ENCODE measurements at places on chromosomes 3 and 15.

GRCh38 chr3:11297126-11297525 lies 24.9 kb downstream of the ATG7 start:
- DNase-seq: no peak

- no peak for DNase-seq
Observed at GRCh38 chr15:93466380-93466779, 377.4 kb upstream of the RGMA start.

GRCh38 chr15:63110428-63111026 lies 11.1 kb upstream of the LACTB start:
- no peak for DNase-seq

DNA sequence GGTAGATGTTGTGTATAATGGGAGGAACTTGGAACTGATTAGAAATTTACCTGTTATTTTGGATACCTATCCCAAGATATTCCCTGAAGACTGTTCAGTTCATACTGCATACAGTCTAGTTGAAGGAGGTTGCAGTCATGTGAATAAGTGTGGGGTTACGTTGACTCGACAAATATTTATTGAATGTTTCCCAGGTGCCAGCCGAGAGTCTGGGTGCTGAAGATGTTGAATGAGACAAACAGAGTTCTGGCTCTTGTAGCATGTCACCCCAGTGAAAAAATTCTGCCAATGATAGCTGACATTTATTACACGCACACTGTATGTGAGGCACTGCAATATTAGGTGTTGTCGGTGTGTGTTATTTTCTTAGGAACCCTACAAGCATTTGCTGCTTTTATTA lies 176.0 kb downstream of the KCNMB2 start:
- DNase-seq: no peak

DNA sequence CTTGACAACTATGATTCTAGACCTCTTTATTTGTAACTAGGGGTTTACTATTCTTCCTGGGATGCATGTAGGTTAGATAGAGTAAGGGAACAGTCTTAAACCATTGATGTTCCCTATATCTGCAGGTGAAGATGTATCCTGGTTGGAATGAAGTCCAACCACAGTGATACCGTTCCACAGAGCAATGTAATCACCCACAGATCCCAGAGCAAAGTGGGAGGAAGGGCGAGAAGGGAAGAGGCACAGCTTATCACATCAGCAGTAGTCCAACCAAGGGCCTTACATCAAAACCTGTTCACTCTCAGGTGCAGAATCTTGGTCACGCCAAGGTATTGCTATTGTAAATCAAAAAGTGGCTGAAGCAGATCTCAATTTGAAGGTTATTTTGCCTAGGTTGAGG lies 61.8 kb upstream of the LIPC start:
- DNase-seq: no peak

GRCh38 chr3:126370055-126370454 lies 12.8 kb upstream of the KLF15 start:
- no peak for DNase-seq

Measured in iris pigment epithelial cell (primary cell).